ENCODE measurements at places on chromosomes 2 and 18.
A peak's percentile ranks its signal among the peaks of the same experiment; 100 is the strongest.

DNA sequence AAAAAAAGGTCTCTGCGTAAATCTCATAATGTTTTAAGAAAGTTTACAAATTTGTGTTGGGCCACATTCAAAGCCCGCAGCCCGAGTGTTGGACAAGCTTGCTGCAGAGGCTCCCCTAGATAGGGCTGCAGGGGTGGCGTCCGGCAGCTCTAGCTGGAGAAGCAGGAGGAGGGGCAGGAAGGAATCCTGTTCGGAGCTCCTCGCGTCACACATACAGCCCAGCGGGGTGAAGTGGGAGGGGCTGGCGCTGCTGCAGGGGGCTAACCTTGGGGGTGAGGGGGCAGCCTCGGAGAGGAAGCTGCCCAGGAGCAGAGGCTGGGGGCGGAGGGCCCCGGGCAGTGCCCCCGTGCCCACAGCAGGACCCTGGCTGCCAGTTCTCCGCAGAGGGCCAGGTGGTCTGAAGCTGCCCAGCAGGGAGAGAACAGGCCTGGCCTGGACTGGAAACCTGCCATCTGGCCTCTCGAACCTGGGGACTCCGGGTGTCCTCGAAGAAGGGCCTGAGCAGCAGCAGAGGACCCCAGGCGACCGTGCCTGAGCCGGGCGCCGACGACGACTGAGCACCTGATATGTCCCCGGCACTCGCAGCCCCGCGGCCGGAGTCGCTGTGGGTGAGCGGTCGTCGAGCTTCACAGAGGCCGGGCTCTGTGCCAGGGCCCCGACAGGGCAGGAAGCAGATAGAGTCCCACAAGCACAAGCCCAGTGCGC, 2.6 kb upstream of the GPR35 start:
- no peak for DNase-seq

DNA sequence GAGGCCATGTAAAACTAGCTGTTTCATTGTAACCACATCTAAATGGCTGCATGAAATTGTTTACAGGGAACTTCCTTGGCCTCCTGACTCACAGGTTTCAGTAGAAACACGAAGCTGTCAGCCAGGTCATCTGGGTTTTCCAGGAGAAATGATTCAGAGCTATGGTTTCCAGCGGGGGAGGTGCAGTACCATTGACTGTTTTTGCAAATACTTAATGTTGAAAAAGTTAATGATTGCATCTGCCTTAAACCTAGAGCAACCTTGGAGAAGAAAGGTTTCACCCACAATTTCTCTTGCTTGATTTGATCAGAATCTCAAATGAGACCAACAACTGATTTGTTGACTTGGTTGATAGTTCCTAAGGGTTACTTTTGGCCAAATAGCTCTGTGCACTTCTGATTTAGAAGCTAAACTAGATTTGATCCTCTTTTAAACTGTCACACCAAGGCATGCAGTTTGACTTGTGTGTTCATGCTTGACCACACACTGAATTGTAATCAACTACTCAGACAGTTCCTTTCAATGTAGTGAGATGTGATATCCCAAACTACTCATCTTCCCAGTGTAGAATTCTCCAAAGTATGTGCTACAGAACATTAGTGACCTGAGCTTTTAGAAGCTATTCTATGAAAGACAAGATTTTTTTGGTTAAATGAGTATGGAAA, 193.5 kb upstream of the CHST9 start:
- DNase-seq, result no peak

DNA sequence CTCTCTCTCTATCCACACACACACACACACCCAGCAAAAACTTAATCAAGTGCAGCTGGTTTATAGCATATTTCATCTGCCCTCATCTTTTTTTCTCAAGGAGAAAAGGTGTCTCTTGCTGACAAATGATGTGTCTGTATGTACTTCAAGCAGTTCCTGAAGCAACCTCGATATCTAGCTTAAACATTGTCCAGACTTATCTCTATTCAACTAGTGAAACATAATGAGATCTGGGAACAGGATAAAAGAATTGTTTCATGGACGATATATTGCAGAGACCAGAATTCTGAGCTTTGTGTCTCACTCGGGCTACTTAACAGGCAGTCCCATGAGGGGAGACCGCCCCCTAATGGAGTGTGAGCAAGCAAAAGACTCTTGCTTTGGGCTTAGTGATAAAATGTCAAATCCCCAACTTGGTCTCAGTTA, 929.2 kb upstream of the SOX11 start:
- DNase-seq, result peak; percentile 19

DNA sequence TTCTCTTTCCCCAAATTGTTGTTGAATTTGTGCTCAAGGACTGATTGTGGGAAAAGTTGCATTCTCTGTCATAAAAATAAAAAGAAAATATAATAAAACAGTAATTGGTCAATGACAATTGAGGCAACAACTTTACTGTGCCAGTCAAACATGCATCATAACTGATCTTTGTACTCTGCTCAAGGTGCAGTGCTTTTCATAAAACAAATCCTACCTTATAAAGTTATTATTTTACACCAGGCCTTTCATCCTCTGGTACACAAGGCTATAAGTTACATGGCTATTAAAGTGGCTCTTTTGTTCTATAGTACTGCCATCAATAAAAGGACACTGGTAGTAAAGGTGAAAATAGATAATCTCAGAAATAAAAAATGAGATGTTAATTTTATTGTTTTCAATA, 761.9 kb downstream of the SATB2 start:
- DNase-seq, result no peak

GRCh38 chr2:240759459-240759858, 60.6 kb downstream of the KIF1A start:
- no peak for DNase-seq

DNA sequence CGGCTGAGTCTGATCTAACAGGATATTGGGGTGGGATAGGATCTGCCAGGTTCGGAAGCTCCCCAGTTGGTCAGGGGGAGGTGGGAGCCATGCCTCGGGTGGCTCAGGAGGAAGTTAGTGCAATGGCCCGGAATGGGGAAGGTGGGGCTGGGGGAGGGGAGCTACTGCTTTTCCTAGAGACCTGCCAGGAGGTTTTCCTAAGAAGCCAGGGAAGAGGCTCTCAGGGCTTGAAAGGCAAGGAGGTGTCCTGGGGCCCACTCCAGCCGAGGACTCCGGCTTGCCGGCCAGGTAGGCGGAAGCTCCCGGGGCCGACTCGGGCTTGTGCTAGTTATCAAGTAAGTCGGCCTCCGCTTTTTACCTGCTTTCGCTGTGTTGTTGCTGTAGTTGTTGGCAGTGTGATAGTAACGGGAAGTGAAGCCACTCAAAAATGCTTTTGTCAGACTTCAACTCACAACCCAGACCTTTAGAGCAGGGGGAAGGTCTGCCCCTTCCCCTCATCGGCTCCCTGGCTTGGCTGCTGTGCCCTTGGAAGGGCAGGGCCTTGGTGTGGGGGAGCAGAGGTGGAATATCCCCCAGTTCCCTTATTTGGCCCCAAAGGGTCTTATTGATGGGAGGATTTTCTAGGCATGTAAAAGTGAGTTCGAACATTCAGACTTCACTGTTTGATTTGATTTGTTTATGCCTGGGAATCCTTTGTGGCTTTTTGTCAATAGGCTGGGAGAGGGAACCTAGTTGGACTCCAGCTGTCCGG, 5.4 kb downstream of the GDF7 start:
- DNase-seq, result no peak

DNA sequence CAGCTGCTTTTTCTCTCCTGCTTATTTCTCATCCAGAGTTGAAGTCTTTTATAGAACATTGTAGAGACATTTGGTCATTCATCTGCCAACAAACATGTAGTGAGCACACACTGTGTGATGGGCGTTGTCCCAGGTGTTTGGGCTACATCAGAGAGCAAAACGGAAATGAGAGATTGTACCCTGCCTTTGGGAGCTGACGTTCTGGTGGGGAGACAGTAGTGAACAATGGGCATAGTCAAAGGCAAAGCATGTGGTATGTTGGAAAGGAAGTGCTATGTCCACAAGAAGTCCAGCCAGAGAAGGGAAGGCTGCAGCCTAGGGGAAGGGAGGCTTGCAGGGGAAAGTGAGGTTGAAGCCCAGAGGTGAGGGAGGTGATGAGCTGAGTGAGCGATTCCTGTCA, 78.1 kb downstream of the PIEZO2 start:
- DNase-seq, result no peak

DNA sequence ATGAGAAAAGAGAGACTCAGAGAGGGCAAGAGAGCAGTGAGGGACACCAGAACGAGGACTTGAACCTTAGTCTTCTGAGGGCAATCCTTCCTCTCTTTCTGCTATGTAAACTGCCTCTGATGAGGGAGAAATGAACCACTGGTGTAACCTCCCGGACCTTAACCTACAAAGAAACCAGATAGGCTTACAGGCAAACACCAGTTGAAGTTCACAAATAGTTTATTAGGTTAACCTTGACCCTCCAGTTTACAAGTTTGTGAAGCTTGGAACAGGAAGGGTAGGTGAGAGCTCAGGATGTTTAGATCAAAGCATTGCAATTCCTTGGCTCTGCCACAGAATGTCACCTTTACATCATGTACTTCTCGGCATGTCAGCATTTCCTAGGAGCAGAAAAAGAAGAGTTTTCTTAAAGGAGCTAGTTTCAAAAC, 486.4 kb upstream of the SPRED2 start:
- DNase-seq, result no peak

GRCh38 chr2:142827170-142827569, 50.3 kb upstream of the KYNU start:
- no peak for DNase-seq

- no peak for DNase-seq
Observed at GRCh38 chr2:160085662-160086061, 23.2 kb upstream of the PLA2R1 start.

GRCh38 chr18:607930-608329, 11.1 kb downstream of the CLUL1 start:
- no peak for DNase-seq

GRCh38 chr2:156009293-156009692, 323.2 kb downstream of the NR4A2 start:
- no peak for DNase-seq

- no peak for DNase-seq
Observed at GRCh38 chr2:1593371-1594122, 150.8 kb downstream of the PXDN start.

DNA sequence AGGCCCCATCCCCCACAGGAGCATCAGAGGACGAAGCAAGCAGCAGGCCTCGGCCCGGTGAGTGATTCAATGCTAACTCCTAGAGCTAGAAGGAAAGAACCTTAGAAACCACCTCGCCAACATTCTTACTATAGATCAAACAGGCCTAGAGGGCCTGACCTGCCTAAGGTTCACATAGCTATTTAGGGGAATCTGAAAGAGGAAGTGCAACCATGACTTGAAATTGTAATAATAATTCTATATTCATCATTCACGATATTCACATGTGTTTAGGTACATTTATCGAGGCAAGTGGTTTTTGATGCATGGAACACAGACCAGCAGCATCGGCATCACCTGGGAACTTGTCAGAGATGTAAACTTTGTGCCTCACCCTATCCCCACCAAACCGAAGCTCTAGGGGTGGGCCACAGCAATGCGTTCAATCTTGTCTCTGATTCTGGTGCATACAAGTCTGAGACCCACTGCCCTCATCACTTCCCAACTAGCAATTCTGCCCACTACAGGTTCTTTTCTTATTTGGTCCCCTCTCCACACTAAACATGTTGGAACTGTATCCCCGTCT, 78.0 kb upstream of the DNMT3A start:
- DNase-seq, result no peak

DNA sequence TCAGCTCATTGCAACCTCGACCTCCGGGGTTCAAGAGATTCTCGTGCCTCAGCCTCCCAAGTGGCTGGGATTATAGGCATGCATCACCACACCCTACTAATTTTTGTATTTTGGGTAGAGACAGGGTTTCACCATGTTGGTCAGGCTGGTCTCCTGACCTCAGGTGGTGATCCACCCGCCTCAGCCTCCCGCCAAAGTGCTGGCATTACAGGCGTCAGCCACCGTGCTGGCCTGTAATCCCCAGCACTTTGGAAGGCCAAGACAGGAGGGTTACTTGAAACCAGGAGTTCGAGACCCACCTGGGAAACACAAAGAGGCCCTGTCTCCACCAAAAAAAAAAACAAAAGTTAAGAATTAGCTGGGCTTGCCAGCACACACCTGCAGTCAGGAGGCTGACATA, 18.5 kb downstream of the USP34 start:
- DNase-seq, result no peak

DNA sequence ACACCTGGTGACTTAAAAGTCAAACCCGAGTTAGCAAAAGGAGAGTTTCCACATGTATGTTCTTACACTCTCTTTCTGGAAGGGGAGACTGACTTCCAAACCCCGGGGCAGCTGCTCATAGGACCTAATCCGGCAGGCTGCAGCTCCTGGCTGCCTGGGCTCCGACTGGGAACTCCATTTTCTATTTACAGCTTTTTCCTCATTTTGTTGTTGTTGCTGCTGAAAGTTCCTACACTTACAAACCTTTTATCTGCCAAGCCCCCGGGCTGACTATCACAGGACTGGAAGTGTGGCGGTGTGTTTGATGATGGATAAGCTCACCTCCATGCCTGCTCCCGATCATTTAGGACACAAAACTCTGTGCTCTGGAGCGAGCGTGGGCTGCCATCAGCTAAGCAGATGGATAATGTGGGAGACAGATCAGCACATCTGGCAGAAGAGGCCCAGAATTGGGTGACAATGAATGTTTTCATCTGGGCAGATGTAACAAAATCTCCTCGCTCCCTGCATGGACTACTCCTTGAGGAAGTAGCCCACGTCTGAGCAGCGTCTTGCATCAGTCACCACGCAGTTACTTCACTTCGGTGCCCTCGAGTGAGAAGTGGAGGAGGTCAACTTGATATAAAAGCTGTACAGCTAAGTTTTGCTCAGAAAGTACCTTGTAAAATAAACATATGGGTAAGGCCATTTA, 114.4 kb upstream of the COPS8 start:
- DNase-seq, result no peak

DNA sequence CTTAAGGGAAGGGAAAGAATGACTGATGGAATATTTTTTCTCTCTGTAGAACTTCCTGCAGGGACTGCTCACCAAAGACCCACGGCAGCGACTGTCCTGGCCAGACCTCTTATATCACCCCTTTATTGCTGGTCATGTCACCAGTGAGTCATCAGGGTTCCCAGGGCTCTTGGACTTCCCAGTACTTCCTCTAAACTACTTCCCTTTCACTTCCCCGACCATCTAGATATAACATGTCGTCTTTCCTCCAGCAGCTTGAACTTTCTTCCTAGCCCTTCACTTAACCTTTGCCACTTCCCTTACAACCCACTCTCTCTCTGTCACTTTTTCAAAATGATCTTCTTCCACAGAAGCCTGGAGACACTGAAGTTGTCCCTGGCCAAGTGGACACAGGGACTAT, 7.2 kb downstream of the STK36 start:
- DNase-seq, result no peak

DNA sequence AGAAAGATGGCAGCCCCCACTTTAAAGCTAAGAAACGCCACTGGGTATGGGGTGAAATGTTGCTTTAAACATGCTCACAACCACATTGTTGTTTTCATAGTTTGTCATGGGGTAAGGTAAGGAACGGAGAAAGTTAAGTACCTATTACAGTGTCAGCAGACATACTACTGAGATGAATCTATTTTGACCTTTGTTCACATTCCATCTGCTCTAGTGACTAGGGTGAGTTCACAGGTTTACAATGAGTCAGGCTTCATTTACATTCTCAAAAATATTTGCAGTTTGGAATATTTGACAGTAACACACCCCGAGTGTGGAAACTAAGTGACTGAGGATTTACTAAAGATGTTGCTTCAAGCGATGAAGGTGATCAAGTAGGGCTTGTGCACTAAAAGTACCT, 428.7 kb upstream of the ACVR2A start:
- DNase-seq, result no peak
